ENCODE measurements at places on chromosomes 6 and 20.

DNA sequence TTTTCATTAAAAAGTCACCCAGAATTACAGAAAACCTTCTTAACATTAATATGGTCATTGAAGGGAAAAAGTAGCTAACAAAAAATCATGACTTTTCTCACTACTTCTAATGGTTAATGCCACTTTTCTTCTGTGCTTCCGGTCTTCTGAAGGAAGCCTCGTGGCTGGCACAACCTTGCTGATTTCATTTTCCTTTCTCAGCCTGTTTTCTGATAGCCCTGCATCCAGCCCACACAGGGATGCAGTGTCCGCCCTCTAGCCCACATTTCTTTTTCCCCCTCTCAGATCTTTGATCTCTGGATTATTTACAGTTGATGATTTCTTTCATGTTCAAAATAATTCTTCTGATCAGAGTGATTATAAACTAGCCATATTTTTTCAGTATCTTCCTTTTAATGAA, 655.4 kb upstream of the EPHA7 start:
- DNase-seq: no peak

- DNase-seq: no peak
Measured at GRCh38 chr6:156807028-156807427, 29.9 kb downstream of the ARID1B start.

- no peak for DNase-seq
Measured at GRCh38 chr6:45789238-45789637, 226.4 kb downstream of the CLIC5 start.

DNA sequence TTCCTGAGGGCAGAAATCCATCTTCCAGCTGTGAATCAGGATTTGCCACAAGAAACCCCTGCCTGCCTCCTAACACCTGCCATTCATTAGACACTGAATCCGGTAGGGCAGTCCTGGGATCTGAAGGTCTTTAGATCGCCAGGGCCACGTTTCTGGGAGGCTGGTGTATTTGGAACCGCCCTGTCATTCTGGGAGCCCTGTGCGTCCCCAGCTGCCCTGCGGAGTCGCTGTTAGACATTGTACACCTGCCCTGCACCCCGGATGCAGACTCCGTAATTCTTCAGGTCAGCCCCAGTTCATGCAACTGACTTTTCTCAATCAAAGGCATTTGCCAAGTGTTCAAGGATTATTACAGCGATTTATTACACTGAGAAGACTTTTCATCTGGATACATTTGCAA, 193.2 kb downstream of the TBC1D7 start:
- DNase-seq: no peak

- no peak for DNase-seq
Measured at GRCh38 chr6:122624853-122625252, 14.6 kb downstream of the PKIB start.

DNA sequence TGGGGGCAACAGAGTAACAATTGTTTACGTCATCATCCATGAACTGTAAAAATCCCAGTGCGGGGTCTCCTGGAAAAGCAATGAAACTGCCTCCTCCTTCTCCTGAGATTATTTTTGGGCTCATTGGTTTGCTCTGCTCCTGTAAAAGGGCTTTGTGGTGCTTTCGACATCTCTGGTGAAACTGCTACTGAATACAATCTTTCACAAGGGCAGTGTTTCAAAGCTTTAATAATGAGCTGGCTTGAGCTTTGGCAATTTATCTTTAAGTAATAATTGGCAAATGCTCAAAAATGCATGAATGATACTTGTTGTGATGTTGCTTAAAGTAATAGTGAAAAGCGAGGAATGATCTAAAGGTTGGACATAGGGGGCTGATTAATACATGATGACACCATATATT, 43.5 kb upstream of the ENPP1 start:
- no peak for DNase-seq

DNA sequence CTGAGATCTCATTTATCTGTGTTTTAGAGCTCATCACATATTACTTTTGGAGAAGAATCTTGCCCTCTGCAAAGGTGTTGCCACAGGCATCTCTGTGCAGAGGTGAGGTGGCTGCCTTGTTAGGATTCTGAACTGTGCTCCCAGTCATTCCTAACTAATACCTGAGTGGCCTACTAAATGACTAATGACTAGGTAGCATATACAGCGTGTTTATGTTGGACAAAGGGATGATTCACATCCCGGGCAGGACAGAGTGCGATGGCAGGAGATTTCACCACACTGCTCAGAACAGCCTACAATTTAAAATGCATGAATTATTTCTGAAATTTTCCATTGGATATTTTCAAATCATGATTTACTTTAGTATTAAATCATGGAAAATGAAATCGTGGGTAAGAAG, 23.1 kb upstream of the CGA start:
- DNase-seq: no peak

GRCh38 chr6:33014841-33015634, 5.6 kb upstream of the HLA-DOA start:
- peak; percentile 84 for DNase-seq

DNA sequence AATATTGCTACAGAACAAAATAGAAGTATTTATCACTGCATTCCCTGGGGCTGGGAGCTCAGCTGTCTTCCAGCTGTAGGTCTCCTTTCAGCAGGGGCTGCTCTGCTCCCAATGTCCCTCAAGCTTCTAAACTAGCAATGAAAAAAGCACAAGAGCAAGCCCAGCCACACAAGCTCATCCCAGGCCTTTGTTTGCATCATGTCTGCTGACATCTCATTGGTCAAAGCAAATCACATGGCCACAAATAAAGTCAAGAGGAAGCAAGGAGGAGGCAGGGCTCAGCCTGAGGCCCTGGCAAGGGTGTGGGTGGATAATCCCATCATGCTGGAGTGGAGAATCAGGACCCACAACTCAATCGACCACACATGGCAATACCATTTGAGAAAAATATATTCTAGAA, 2.2 kb upstream of the BFSP1 start:
- DNase-seq: peak; percentile 18

- no peak for DNase-seq
Measured at GRCh38 chr6:13101409-13101808, 226.9 kb downstream of the TBC1D7 start.

- no peak for DNase-seq
Measured at GRCh38 chr6:40325791-40326190, 261.4 kb downstream of the LRFN2 start.

Measured in CD4-positive, alpha-beta T cell treated with Interleukin-12 subunit alpha and Interleukin-12 subunit beta, for 1 hour (primary cell).